ENCODE measurements at places on chromosomes 13 and 19. TPM values are rescaled to one million over a fixed set of nuclear protein-coding genes. Genes with fewer than 3 reads are reported as not detected.
A peak's percentile ranks its signal among the peaks of the same experiment; 100 is the strongest.

Gene ZNF560
- total RNA-seq = not detected

GRCh38 chr19:23071147-23071511, 45.7 kb upstream of the ZNF730 start:
- peak; percentile 12 for DNase-seq
- H3K4me1 ChIP-seq = no peaks in the 10 kb centered on the region
- H3K4me3 ChIP-seq = no peak overlapping the region
- peaks cover 30% of the 10 kb centered on the region for H3K27me3 ChIP-seq

DNA sequence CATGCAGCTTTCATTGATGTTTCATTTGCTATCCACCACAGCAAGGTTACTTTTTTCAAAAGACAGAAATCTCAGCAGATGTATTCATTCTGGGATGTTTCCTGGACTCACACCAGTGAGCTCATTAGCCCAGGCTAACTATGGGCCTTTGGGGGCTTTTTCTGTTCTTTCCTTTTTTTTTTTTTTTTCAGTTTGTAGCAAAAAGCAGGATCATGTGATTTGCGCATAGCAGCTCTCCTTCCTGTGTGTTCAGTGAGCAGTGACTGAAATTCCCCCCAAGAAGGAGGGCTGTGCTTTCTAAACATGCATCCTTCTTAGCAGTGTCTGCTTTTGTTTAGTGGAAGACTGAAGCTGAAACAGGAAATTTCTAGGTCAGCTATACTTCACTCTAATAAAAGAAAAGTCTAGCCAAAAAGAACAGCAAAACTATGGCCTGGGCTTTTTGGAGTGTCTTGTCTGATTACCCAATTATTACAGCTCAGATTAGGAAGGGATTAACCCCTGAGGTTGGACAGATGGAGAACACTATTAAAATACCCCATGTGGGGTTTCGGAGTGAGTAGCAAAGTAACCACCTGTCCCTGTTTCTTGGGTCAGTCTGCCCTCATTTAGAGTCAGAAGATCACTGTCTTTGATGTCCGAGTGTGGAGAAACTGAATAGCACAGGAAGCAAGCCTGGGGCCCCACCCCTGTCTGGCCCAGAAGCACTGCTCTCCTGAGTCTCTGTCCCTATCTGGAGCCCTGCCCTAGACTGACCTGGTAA, 8.9 kb upstream of the AMER2 start:
- H3K4me3 ChIP-seq = no peak overlapping the region
- peaks cover 36% of the 10 kb centered on the region for H3K27me3 ChIP-seq
- DNase-seq = no peak
- no peak overlapping the region for H3K27ac ChIP-seq

Gene ATP1A3
- total RNA-seq = 0.64 TPM

- H3K4me3 ChIP-seq = no peak overlapping the region
- H3K36me3 ChIP-seq = no peaks in the 10 kb centered on the region
- H3K4me1 ChIP-seq = no peaks in the 10 kb centered on the region
- no peak overlapping the region for H3K27ac ChIP-seq
These were observed 721.8 kb downstream of the PCDH9 start for GRCh38 chr13:66508153-66508909.

DNA sequence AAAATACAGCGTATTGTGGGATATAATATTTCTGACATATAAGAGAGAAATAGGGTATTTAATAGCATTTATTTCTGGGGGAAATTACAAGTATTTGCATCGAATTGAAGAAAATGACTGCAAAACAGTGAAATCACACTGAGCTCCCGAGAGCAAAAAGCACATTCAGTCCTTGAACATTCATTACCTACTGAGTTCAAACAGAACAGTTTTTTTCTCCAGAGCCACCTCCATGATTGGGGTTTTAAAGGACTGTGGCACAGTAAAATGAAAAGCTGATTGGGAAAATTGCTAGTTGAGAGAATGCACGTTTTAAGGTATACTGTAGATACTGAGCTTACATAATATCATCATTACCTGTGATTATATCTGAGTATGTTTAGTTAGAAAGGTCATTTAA, 58.0 kb upstream of the TRPC4 start:
- H3K27me3 ChIP-seq = no peaks in the 10 kb centered on the region
- no peaks in the 10 kb centered on the region for H3K4me1 ChIP-seq
- no peak overlapping the region for H3K27ac ChIP-seq
- no peak for DNase-seq
- H3K36me3 ChIP-seq = no peaks in the 10 kb centered on the region

GRCh38 chr13:27953676-27954405, 15.3 kb downstream of the CDX2 start:
- peak overlapping the region; percentile 58 for H3K4me3 ChIP-seq
- H3K36me3 ChIP-seq = no peaks in the 10 kb centered on the region
- H3K4me1 ChIP-seq = peaks cover 10% of the 10 kb centered on the region

Gene NECTIN2
- total RNA-seq = 1.9 TPM

Gene CEACAM4
- total RNA-seq = not detected

GRCh38 chr19:55457683-55458457, 3.6 kb downstream of the ISOC2 start:
- H3K36me3 ChIP-seq = peaks cover 4% of the 10 kb centered on the region
- DNase-seq = no peak
- no peak overlapping the region for H3K27ac ChIP-seq
- peaks cover 23% of the 10 kb centered on the region for H3K4me1 ChIP-seq

- peaks cover 2% of the 10 kb centered on the region for H3K4me1 ChIP-seq
- DNase-seq = no peak
- no peak overlapping the region for H3K4me3 ChIP-seq
- H3K27ac ChIP-seq = no peak overlapping the region
These were observed 50.0 kb downstream of the STARD13 start for GRCh38 chr13:33235564-33235963.

GRCh38 chr19:6062961-6063575, 47.2 kb downstream of the RFX2 start:
- no peak overlapping the region for H3K27ac ChIP-seq
- no peak overlapping the region for H3K4me3 ChIP-seq
- H3K27me3 ChIP-seq = peaks cover 1% of the 10 kb centered on the region
- no peaks in the 10 kb centered on the region for H3K36me3 ChIP-seq
- H3K4me1 ChIP-seq = peaks cover 45% of the 10 kb centered on the region

DNA sequence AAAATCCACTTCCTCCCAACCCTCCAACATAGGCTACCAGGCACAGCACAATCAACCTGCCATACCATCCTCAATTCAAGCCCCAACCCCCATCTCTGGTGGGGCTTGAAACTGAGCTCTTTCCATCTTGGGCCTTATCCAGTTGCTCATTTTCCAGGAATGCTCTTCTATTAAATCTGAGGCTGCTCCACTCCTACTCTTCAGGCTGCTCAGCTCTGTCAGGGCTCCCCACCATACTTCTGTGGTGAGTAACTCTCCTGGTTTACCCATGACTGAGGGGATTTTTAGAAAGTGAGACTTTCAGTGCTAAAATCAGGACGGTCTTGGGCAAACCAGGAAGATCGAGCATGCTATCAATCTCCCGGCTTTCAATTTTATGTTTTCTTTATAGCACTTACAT, 512.8 kb downstream of the LMO7 start:
- no peaks in the 10 kb centered on the region for H3K36me3 ChIP-seq
- no peak for DNase-seq
- H3K4me1 ChIP-seq = no peaks in the 10 kb centered on the region

Gene TTYH1
- not detected for total RNA-seq

GRCh38 chr13:99662678-99663077, 161.4 kb downstream of the TM9SF2 start:
- H3K27me3 ChIP-seq = no peaks in the 10 kb centered on the region
- H3K4me3 ChIP-seq = no peak overlapping the region
- peaks cover 20% of the 10 kb centered on the region for H3K4me1 ChIP-seq
- no peaks in the 10 kb centered on the region for H3K36me3 ChIP-seq

- no peak for DNase-seq
- H3K4me1 ChIP-seq = peaks cover 50% of the 10 kb centered on the region
- no peaks in the 10 kb centered on the region for H3K36me3 ChIP-seq
- peak overlapping the region; percentile 94 for H3K27ac ChIP-seq
- peak overlapping the region; percentile 79 for H3K4me3 ChIP-seq
These were observed 206.7 kb upstream of the RFC3 start for GRCh38 chr13:33611121-33611805.

Gene NLRP12
- total RNA-seq = not detected

GRCh38 chr19:5292453-5292821, 48.2 kb downstream of the PTPRS start:
- peaks cover 23% of the 10 kb centered on the region for H3K27me3 ChIP-seq
- no peak overlapping the region for H3K27ac ChIP-seq
- no peak overlapping the region for H3K4me3 ChIP-seq
- DNase-seq = peak; percentile 11
- no peaks in the 10 kb centered on the region for H3K36me3 ChIP-seq
- peaks cover 5% of the 10 kb centered on the region for H3K4me1 ChIP-seq

Gene CBARP
- total RNA-seq = 1.3 TPM

- peaks cover 4% of the 10 kb centered on the region for H3K36me3 ChIP-seq
- no peaks in the 10 kb centered on the region for H3K4me1 ChIP-seq
- no peak within 1 kb of the TSS for H3K27ac ChIP-seq
- H3K4me3 ChIP-seq = no peak within 1 kb of the TSS
These were observed at the start of gene RSPH6A for GRCh38 chr19:45814851-45815480. TSS of gene RSPH6A (minus strand) at chr19:45815308. CDS start at chr19:45815176, 132 bp downstream.

Gene KLK7
- not detected for total RNA-seq

Gene CLDN10
- not detected for total RNA-seq

Gene SRRM5
- total RNA-seq = 0.59 TPM

DNA sequence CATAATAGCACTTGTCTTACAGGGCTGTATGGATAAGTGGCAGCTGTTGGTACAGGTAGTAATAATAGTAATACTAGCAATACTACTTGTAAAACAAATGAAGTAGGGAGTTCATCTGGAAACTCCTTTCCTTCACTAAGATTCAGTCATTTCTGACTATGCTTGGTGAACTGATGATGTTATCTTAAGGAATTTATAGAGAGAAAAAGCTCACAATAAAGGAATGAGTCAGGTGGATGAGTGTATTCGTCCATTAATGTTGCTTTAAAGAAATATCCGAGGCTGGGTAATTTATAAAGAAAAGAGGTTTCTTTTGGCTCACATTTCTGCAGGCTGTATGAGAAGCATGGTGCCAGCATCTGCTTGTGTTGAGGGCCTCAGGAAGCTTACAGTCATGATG, 477.3 kb downstream of the KLF12 start:
- no peak for DNase-seq
- H3K27ac ChIP-seq = no peak overlapping the region
- H3K27me3 ChIP-seq = no peaks in the 10 kb centered on the region
- no peak overlapping the region for H3K4me3 ChIP-seq
- no peaks in the 10 kb centered on the region for H3K36me3 ChIP-seq
- H3K4me1 ChIP-seq = no peaks in the 10 kb centered on the region

GRCh38 chr19:50563597-50563996, 4.6 kb downstream of the LRRC4B start:
- no peak for DNase-seq
- no peak overlapping the region for H3K27ac ChIP-seq

DNA sequence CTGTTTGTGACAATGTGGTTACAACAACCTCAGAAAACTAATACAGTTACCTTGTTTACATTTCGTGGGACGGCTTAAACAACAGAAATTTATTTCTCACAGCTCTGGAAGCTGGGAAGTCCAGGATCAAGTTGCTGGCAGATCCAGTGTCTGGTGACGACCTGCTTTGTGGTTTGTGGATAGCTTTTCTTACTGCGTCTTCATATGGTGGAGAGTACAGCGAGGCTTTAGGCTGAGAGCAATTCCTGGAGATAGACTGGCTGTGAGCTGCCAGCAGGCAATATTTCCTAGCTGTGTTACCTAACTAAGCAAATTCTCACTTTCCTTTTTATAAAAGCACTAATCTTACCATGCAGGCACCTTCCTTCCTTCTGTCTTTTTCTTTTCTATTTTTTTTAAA, 1203.5 kb upstream of the PRR20A start:
- H3K27me3 ChIP-seq = no peaks in the 10 kb centered on the region
- DNase-seq = no peak
- H3K36me3 ChIP-seq = no peaks in the 10 kb centered on the region
- H3K27ac ChIP-seq = no peak overlapping the region
- no peaks in the 10 kb centered on the region for H3K4me1 ChIP-seq
- H3K4me3 ChIP-seq = no peak overlapping the region

Gene EDNRB
- total RNA-seq = not detected

GRCh38 chr19:54023191-54023590, 31.8 kb downstream of the CACNG6 start:
- no peak for DNase-seq
- H3K27me3 ChIP-seq = peaks cover 32% of the 10 kb centered on the region
- H3K36me3 ChIP-seq = no peaks in the 10 kb centered on the region
- H3K4me1 ChIP-seq = peaks cover 4% of the 10 kb centered on the region
- no peak overlapping the region for H3K27ac ChIP-seq

DNA sequence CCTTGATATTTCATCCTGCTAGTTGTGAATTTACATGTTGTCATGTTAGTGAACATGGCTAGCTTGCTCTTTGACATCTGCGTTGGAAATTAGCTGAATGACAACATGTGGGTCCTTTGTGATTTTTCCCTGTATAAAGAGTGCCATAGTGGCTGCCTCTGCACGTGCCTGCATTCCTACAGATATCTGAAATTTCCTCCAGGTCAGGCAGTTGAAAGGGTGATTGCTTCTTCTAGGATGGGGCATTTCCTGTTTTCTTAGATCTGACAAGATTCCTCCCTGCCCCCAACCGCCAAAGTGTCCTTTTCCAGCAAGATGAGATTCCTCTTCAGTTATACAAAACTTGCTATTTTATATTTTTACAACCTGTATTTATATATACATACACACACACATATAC, 8.8 kb downstream of the ZNF525 start:
- H3K27ac ChIP-seq = no peak overlapping the region
- no peaks in the 10 kb centered on the region for H3K4me1 ChIP-seq
- DNase-seq = no peak
- peaks cover 85% of the 10 kb centered on the region for H3K36me3 ChIP-seq

GRCh38 chr19:3670796-3671679, 29.2 kb downstream of the PIP5K1C start:
- no peaks in the 10 kb centered on the region for H3K27me3 ChIP-seq
- H3K4me1 ChIP-seq = peaks cover 20% of the 10 kb centered on the region
- H3K4me3 ChIP-seq = no peak overlapping the region
- peak; percentile 76 for DNase-seq
- H3K36me3 ChIP-seq = peaks cover 4% of the 10 kb centered on the region
- H3K27ac ChIP-seq = peak overlapping the region; percentile 61

Gene INTS6
- 44.4 TPM for total RNA-seq

- DNase-seq = peak; percentile 87
- peak overlapping the region; percentile 93 for H3K27ac ChIP-seq
- H3K4me1 ChIP-seq = peaks cover 82% of the 10 kb centered on the region
- H3K27me3 ChIP-seq = no peaks in the 10 kb centered on the region
- H3K36me3 ChIP-seq = peaks cover 36% of the 10 kb centered on the region
These were observed 7.5 kb upstream of the GPR183 start for GRCh38 chr13:99314640-99315176.

Gene CYP2A7
- not detected for total RNA-seq

DNA sequence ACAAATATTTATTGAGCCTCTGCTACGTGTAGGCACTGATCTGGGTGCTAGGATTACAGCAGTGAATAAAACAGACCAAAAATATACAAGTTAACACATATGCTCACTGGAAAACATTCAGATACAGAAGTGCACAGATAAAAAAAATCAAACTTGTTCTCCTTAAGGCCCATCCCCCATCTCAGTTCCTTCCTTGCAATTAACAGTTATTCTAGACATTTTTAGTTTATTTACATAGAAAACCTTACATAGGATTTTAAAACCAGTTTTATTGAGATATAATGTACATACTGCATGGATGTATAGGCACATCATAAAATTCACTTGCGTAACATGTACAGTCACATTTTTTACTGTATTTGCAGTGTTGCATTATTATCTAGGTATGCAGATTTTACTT, 36.5 kb upstream of the HMGB1 start:
- DNase-seq = no peak
- H3K36me3 ChIP-seq = no peaks in the 10 kb centered on the region
- no peak overlapping the region for H3K27ac ChIP-seq
- H3K27me3 ChIP-seq = no peaks in the 10 kb centered on the region
- no peak overlapping the region for H3K4me3 ChIP-seq

GRCh38 chr13:78129359-78129758, 210.7 kb upstream of the EDNRB start:
- DNase-seq = no peak
- H3K36me3 ChIP-seq = no peaks in the 10 kb centered on the region
- H3K4me3 ChIP-seq = no peak overlapping the region
- H3K27me3 ChIP-seq = peaks cover 5% of the 10 kb centered on the region
- no peaks in the 10 kb centered on the region for H3K4me1 ChIP-seq

Data from activated CD4-positive, alpha-beta memory T cell treated with anti-CD3 and anti-CD28 coated beads for 36 hours (primary cell).